Stimulated activated CD4-positive, alpha-beta T cell treated with anti-CD3 and anti-CD28 coated beads, Interleukin-15, amount 100 ng/mL, for 1 hour (primary cell): ENCODE measurements at places on chromosomes 16 and 17.
A peak's percentile ranks its signal among the peaks of the same experiment; 100 is the strongest.

DNA sequence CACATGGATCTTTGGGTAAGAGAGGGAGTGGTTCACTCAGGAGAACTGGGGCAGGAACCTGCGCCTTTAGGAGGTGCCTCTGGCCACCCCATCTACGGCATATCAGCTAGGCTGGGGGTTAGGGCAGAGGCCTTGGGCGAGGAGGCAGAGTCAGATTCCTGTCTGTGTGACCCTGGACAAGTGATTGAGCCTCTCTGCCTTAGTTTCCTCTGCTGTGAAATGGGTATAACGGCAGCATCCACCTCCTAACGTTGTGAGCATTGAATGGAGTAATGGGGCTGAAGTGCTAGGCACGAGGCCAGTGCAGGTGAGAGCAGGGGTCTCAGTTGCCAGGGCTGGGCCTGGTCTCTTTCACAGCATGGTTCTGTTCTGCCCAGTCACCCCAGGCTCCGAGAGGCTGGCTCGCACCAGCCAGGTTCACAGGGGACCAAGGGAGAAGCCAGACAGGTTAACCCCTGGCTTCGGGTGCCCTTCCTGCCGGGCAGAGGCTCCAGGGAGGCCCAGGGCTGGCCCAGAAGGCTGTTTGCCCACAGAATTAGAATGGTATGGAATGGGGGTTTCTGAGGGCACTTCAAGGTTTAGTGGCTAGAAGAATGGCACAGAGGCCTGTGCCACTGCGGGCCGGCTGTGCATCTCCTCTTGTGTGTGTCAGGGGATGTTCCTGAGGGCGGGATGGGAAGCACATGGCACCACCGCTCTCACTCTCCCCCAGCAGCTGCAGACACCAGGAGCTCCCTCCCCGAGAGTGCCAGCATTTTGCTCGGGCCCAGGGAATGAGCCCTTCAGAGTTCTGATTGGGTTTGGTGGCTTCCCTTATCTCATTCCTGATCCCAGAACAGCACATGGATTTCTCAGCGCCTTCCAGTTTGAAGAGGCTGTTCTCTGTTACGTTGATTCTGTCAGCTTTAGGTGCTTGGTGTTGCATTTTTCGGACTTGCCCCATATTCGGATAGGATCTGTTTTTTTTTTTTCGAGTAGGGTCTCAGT is 23.8 kb downstream of the UNC13D start:
- no peak for DNase-seq

DNA sequence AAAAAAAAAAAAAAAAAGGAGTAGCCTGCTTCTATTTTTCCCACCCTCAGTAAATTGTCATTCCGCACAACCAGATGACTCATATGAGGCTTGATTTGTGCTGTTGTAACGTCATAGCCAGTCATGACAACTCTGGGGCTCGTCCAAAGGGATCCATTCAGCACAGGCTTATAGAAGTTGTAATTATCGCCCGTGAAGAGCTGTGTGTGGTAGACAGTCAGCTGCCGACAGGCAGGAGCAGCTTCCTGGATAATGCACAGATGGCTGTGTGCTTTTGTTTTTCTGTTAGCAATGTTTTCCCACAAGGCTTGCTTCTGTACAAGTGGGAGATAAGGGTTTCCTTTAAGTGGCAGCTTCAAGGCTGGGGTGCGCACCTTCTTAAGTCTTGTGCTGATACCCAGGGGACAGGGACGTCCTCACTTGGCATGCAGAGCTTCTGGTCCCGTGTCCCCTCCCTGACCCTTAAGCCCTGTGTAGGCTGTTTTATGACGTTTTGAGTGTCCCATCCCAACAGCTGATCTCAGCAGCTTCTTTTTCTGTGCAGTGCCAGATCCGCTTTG is 26.0 kb downstream of the SNX29 start:
- no peak for DNase-seq

DNA sequence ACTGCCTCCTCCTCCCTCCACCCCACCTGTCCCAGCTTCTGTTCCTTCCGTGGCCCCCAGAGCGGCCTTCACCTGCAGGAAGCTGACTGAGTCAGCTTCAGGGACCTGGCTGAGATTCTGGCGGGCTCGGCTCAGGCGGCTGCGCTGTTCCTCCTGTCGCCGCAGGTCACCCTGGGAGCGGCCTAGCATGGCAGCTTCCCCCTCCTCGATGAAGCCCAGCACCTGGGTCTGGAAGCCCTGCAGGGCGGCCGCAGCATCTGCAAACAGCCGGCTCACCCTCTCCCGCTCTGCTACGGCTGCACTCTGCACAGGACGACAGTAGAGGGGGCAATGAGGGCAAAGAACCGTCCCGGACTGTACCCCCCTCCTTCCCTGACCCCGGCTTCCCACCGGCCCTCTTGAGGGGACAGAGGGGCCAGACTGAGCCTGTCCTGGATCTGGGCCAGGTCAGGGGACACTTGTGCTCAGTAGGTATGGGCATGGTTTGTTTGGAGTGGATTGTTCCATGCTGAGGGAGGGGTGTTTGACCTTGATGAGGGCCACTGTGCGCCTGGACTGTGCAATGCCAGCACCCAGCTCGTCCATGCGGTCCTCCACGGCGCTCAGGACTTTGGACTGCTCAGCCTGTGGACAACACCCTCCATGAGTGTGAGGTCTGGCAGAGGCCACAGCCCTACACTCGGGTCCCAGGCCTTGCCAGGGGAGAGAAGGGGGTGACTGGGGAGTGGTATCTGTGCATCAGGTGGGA is 2.0 kb downstream of the TRIM47 start:
- DNase-seq: peak; percentile 46

GRCh38 chr16:14004031-14004728 is 66.9 kb upstream of the MRTFB start:
- no peak for DNase-seq

DNA sequence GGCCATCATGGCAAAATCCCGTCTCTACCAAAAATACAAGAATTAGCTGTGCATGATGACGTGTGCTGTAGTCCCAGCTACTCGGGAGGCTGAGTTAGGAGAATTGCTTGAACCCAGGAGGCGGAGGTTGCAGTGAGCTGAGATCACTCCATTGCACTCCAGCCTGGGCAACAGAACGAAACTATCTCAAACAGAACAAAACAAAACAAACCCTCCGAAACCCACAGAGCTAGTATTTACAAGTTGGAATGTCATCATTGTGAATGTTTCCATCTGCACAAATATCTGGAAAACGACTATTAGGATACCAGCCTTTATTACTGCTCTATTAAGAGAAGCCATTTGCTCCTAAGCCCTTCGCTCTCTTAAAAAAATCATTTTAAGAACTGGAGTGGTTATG is 26.0 kb downstream of the SMARCE1 start:
- no peak for DNase-seq

DNA sequence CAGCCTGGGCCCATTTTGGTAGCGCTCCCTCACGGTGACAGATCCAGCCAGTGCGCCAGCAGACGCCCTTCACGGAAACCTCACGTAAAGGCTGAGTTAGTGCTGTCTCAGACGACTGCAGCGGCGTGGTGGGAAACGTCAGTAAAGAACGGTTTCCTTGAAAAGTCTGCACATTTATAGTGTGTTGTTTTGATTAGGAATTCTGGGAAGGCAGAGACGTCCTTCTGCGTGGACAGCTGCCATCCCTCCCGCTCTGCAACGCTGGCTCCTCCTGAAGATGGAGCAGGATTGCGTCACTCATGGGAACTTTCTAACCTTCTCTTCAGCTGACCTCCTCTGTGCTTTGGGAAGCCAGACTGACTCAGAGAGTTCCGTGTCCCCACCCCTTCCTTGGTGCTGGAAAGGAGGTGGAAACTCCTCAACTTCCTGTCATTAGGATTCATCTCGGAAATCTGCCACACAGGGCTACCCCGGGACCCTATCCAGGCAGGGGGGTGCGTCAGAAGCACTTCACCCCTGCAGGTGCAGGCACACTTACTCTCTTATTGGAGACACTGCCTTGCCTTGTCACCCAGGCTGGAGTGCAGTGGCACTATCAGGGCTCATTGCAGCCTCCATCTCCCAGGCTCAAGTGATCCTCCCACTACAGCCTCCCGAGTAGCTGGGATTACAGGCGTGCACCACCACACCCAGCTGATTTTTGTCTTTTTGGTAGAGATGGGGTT is 24.3 kb upstream of the CRISPLD2 start:
- no peak for DNase-seq

- DNase-seq: no peak
Measured at GRCh38 chr17:39094607-39095308, 56.7 kb downstream of the PLXDC1 start.

- no peak for DNase-seq
Measured at GRCh38 chr16:1823821-1824220, 2.8 kb downstream of the HAGH start.

- no peak for DNase-seq
Measured at GRCh38 chr16:8611122-8611521, 10.4 kb upstream of the METTL22 start.

- no peak for DNase-seq
Measured at GRCh38 chr17:71114911-71115668, 945.8 kb downstream of the KCNJ2 start.

GRCh38 chr17:66290101-66290722 is 12.2 kb upstream of the PRKCA start:
- DNase-seq: no peak
